Left kidney (tissue), 8 donors: ENCODE measurements at places on chromosomes 2 and 18. TPM values are rescaled to one million over a fixed set of nuclear protein-coding genes. Genes with fewer than 3 reads are reported as not detected.

Gene DSEL
- polyA plus RNA-seq = 30.2 TPM

Gene RASGRP3
- polyA plus RNA-seq = 19.6 TPM

Gene ANKRD62
- 0.10 TPM for polyA plus RNA-seq

Gene PAX3
- polyA plus RNA-seq = 0.12 TPM

Gene PDE11A
- 9.4 TPM for polyA plus RNA-seq

Gene GPBAR1
- polyA plus RNA-seq = 1.2 TPM

Gene ARHGAP15
- polyA plus RNA-seq = 3.7 TPM

Gene CLEC4F
- polyA plus RNA-seq = 0.12 TPM

Gene IMP4
- 33.0 TPM for polyA plus RNA-seq

Gene DOCK10
- polyA plus RNA-seq = 10.3 TPM

Gene CNTNAP5
- 0.03 TPM for polyA plus RNA-seq

Gene CRYGC
- polyA plus RNA-seq = not detected

Gene VSNL1
- 4.4 TPM for polyA plus RNA-seq

Gene ALPI
- 0.10 TPM for polyA plus RNA-seq

Gene TDRD15
- not detected for polyA plus RNA-seq

Gene PPP1CB
- 190 TPM for polyA plus RNA-seq

Gene REG3A
- polyA plus RNA-seq = not detected

Gene TSPYL6
- polyA plus RNA-seq = 0.13 TPM

Gene CHRND
- 0.96 TPM for polyA plus RNA-seq

Gene MLPH
- polyA plus RNA-seq = 3.6 TPM

Gene NDC80
- 43.4 TPM for polyA plus RNA-seq

Gene RAPGEF4
- polyA plus RNA-seq = 13.4 TPM

Gene GPR75
- polyA plus RNA-seq = 5.0 TPM

Gene TXNDC2
- polyA plus RNA-seq = not detected

Gene OSR1
- 6.0 TPM for polyA plus RNA-seq

Gene FAP
- 12.8 TPM for polyA plus RNA-seq

Gene ALPP
- not detected for polyA plus RNA-seq

Gene ANKRD23
- 5.0 TPM for polyA plus RNA-seq

Gene RGPD4
- polyA plus RNA-seq = 0.03 TPM

Gene BMP10
- not detected for polyA plus RNA-seq

Gene KCMF1
- polyA plus RNA-seq = 56.8 TPM

Gene ZSWIM2
- polyA plus RNA-seq = not detected

Gene SPDYA
- 3.9 TPM for polyA plus RNA-seq

Gene DHRS9
- polyA plus RNA-seq = 0.68 TPM

Gene TUBB8B
- polyA plus RNA-seq = 0.96 TPM

Gene CIB4
- 0.48 TPM for polyA plus RNA-seq

Gene SGPP2
- polyA plus RNA-seq = 17.4 TPM

Gene ERBB4
- 58.8 TPM for polyA plus RNA-seq

Gene CYP27A1
- polyA plus RNA-seq = 49.7 TPM

Gene SLC19A3
- 10.7 TPM for polyA plus RNA-seq

Gene RNU2-63P
- not detected for polyA plus RNA-seq

Gene MC2R
- not detected for polyA plus RNA-seq

Gene NUP35
- 26.7 TPM for polyA plus RNA-seq
